ENCODE measurements at places on chromosomes 16 and 17.

GRCh38 chr16:85206472-85207356 is 94.4 kb upstream of the CIBAR2 start:
- DNase-seq, result no peak

GRCh38 chr16:14448879-14449278 is 181.2 kb downstream of the PARN start:
- peak; percentile 40 for DNase-seq

DNA sequence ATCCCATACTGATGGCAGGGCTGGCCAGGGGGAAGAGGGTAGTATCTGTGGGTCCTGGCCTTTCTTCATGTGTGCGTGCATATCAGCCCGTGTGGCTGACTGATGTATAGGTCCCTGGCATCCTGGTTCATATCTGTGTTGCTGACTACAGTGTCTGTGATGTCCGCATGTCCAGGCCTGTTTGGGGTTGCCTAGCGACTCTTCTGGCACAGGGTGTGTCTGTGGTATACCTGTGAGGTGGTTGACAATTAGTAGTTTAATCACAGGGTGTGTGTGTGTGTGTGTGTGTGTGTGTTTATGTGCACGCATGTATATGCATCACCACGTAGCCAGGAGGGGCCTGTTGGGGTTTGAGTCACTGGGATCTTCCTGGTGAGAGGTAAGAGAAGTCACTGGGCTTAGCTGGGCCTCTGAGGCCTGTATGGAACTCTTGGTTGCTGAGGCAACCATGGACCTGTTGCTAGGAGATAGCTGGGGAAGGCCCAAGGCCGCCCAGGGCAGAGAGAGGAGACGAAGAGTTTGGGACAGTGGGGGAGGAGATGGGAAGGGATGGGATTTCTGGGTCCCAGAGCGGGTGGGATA is 603 bp upstream of the TMEM95 start:
- no peak for DNase-seq

DNA sequence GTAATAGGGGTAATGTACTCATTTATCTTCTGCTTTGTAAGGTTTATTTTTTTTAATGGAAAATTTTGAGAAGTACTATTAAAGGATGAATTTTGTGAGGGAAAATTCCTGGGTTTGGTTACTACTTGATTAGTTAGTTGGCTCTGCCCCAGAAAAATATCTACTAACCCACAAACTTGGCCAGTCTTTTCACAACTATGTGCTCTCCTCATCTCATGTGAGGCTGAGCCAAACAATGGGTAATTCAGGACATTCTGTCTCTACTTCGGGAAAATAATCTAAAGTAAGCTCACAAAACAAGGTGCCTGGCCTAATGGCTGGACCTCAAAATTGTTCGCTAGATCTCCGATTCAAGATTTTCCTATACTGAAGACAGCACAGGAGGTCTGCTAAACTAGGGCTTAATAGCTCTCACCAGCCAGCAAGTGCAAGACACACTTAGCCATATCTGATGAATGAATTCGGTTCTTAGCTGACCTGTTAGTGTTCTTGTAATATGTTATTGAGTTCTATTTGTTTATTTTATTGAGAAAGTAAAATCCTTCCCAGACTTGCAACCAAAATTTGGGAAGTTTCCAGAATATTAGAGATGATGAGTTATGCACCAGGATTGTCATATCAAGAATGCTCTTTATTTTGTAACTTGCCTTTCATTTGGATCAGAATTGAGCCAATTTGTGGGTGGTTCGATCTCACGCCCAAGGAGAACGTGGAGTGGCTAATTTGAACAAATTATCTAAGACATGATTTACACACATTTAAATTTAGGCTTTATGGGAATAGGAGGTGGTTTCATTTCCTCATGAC is 5.7 kb downstream of the KCNJ16 start:
- no peak for DNase-seq

DNA sequence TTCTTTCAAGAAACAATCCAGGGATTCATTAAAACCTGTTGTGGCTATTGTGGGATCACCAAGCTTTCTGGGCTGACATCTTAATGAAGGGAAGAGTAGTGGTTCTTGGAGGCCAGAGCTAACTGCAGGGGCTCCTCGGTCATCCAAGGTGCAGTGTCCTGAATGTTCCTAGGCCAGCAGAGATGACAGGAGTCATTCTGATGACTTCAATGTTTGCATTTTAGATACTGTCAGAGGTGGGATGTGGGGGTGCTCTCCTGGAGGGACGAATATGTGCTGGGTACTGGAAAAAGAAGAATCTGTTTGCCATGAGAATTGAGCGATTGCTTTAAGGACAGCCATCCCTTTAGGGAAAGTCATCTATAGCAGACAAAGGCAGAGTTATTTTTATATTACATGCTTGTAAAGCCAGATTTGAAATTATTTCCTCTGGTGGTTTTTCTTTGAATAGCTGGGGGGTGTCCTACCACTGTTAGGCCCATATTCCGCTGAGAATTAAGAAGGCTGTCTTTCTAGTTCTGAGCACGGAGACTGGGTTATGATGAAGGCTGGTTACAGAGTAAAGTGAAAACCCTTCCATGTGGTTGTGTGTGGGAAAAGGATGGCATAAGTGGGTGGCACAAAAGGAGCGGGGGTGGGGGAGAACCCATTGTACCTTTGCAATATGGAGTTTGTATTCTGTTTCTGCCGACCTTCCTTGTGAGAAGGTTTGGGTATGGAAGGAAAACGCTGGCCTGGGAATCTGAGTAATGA is 7.4 kb downstream of the HLF start:
- no peak for DNase-seq

DNA sequence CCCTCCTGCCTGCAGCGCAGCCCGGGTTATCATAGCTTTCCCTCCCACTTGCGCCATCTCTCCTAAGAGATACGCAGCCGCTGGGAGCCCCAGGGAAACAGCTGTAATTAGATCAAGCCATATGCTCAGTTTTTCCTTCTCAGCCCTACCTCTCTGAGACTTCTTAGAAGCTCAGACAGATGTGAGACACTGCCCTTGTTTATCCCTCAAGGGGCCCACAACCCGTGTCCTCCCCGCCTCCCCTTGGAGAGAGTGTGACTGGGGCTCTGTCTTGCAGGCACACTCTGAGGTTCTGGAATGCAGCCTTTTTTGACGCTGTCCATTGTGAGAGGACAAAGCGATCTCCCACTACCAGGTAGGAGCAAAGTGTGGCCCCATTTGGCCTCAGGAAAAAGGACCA is 31.2 kb downstream of the CIBAR2 start:
- DNase-seq, result no peak

GRCh38 chr16:67943619-67944504 is at the start of gene LCAT:
Gene LCAT, minus strand, starts transcription at chr16:67944120. Its CDS starts 19 bp downstream, at chr16:67944101.
- DNase-seq, result no peak

All from inflammatory macrophage treated with lipopolysaccharide for 4 hours (primary cell).